ENCODE measurements at places on chromosomes 4 and X. TPM values are rescaled to one million over a fixed set of nuclear protein-coding genes. Genes with fewer than 3 reads are reported as not detected.

GRCh38 chr4:94668724-94669123 lies 89.0 kb upstream of the BMPR1B start:
- DNase-seq = no peak

DNA sequence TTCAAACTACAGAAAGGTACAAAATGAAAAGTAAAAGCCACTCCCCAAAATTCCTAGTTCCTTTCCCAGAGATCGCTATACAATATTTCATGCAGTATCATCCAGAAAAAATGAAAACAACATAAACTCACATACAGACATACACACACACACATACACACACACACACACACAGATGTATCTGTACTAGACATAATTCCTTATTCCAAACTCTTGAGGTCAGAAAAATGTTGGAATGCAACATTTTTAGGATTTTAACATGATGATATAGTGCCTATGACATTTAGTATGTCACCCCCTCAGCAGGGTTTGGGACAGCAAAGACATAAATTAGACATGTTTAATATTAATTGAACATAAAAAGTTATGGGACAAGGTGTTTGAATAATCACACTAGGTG lies 73.4 kb upstream of the LHFPL1 start:
- no peak for DNase-seq

- peak; percentile 61 for DNase-seq
These were observed 151.5 kb downstream of the PDLIM5 start for GRCh38 chr4:94603170-94603747.

DNA sequence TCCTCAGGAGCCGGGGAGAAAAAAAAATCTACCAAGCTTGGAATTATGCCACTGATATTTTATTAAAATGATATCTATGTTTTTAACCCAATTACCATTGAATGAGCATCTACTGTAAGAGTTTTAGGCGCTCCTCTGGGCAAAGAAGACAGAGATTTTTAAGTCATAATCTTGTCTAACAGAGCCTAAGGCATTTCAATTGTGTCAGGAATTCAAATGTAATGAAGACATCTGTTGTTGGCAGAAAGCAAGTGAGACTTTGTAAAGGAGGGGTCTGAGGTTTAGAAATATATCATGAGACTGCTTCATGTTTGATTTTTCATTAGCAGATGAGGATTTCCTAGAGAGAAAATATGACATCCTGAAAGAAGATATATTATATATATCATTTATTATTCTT lies 1158.1 kb downstream of the FSTL5 start:
- DNase-seq = no peak

GRCh38 chrX:124594017-124594651 lies 247.8 kb downstream of the SH2D1A start:
- no peak for DNase-seq

CSN3 gene
- total RNA-seq = not detected

DNA sequence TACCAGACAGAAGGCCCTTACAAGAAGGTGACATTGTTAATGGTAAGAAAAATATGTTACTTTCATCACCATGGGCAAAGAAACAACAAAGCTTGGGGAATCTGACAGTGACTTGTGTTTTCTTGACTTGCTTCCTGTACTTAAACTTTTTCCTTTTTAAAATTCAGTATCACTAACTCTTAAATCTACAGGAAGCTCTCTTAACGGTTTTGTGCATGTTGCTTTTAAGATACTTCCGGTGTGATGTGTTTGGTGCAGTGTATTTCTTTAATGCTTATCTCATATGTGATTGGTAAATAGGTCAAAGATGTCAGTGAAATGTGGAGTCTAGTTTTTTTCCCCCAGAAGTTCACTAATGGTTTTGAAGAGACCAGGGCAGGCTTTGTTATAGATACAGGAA lies 45.2 kb downstream of the ADH5 start:
- no peak for DNase-seq

DNA sequence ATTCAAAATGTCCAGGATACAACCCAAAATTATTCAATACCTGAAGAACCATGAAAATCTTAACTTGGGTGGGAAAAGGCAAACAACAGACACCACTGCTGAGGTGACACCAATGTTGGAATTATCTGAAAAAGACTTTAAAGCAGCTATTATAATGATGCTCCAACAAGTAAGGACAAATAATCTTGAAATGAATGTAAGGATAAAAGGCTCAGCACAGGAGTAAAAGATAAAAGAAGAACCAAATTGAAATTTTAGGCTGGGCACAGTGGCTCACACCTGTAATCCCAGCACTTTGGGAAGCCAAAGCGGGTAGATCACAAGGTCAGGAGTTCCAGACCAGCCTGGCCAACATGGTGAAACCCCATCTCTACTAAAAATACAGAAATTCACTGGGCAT lies 4.0 kb upstream of the SLC9A7 start:
- no peak for DNase-seq

DNA sequence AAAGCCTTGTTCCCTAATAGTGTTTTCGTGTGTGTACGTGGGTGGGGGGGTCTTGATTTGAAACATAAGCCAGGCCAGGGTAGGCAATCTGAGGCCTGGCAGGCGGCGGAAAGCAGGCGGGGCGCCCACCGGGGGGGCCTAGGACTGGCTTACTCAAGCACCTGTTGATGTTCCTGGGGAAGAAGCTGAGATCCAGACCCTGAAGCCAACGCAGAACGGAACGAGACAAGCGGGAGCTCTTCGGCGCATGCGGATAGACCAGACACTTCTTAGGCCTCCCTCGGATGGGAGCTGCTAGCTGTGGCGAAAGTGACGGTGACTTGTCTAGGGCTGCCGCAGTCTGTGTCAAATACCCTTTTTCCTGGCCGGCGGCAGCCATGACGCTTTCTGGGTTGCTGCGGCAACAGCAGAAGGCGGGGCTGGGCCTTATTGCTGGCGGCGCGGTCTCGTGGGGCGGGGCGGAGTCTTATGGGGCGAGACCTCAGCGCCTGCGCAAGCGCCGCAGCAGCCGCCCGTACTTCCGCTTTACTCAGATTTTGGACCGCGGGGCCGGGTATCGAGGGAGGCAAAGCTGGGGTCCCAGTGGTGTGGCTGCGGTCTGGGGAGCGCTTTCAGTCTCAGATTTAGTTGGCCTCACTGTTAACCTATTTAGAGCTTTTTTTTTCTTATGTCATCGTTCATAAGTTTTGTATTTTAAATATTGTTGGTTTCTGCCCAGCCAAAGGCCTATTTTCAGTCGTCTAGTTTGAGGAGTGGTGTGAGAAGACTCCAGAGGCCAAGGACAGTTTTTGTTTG lies at the start of gene SPATA4:
Gene SPATA4 (minus strand): TSS at position 402 of the 795 bp plus-strand sequence. CDS start 23 bp downstream, at position 379.
- DNase-seq = peak; percentile 86

DNA sequence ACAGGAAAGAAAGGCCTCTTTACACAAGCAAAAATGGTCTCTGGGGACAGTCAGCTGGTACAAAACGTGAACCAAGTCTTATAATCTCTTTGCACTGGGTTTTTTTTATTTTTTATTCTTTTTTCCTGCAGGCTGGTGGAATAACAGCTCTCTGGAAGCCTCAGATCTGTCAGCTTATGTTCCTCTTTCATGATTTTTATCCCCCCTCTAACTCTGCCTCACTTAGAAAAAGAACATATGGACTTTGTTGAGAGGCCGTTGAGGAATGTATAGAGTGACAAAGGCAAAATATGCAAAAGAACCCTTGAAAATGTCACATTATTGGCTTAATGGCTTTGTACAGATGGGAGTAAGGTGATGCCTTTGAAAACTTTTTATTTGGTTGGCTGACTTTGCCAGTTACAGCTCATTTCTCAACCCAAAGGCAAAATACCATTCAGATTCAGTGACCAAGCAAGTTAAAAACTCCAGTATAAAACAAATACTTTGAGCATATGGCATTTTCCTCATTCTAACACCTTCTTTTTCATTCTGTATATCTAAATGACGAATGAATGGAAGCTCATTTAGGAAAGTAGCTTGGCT lies 111.1 kb downstream of the RNF150 start:
- peak; percentile 7 for DNase-seq

VCX3A gene
- total RNA-seq = not detected

GASK1B gene
- total RNA-seq = 7.0 TPM

DNA sequence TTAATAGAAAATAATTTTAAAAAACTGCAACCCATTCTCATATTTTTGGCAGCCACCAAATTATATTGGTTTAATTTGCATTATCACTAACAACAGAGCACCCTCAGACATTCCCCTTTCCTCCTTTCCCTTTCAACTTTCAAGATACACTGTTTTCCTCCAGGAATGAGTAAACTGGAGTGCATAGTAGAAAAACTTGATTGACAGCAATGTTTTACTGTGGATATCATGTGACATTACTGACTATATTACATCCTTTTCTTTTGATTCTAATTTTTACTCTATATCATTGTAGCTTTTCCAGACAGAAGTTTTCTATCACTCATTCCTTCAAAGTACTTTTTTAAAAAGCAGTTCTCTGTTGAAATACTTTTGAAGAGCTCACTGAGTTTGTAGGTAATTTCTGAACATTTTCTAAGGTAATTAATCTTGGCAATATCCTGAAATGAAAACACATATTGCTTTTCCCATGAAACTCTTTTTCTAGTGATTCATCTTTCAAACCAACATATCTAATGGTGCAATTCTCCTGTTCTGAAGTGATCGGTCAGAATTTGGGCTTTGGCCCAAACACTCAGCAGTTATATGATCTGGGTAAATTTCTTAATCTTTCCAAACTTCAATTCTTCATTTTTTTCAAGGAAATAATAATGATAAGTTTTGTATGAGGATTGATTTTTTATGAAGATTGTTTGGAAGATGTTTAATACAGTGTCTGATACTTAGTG lies 920.4 kb upstream of the EPHA5 start:
- DNase-seq = no peak

DNA sequence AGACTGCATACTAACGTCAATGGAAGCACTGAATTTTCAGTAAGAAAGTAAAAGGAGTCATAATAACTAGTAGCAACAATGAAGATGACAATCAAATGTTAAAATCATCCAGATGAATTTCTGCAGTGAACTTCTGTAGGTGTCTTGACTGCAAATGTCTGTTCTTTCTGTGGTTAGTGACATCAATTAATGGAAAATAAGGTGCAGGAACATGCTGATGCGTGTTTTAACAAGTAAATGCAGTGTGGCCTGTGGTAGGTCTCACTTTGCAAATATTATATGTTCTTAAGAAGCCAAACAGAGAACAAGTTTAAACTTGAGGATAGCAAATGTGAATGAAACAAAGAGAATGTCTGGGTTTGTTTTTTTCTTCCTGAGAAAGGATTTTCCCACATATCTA lies 2.6 kb upstream of the DTHD1 start:
- DNase-seq = no peak

- no peak for DNase-seq
These were observed 21.9 kb downstream of the ERCC6L start for GRCh38 chrX:72216973-72217372.

- no peak for DNase-seq
These were observed 650.8 kb upstream of the DIPK2B start for GRCh38 chrX:45851434-45851991.

DNA sequence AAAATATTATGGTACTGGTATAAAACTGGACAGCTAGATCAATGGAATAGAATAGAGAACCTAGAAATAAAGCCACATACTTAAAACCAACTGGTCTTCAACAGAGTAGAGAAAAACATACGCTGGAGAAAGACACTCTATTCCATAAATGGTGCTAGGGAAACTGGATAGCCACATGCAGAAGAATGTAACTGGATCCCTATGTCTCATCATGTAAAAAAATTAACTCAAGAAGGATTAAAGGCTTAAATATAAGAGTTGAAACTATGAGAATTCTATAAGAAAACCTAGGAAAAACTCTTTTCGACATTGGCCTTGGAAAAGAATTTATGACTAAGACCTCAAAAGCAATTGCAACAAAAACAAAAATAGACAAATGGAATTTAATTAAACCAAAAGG lies 114.6 kb downstream of the PCDH18 start:
- peak; percentile 3 for DNase-seq

- peak; percentile 65 for DNase-seq
These were observed 19.4 kb upstream of the YTHDC1 start for GRCh38 chr4:68369142-68369805.

MED14 gene
- 35.4 TPM for total RNA-seq

TCEAL5 gene
- not detected for total RNA-seq

PRSS12 gene
- 51.1 TPM for total RNA-seq

- no peak for DNase-seq
These were observed 6.6 kb downstream of the MSL3 start for GRCh38 chrX:11764602-11765067.

TRPC3 gene
- total RNA-seq = not detected

NSUN7 gene
- not detected for total RNA-seq

DNA sequence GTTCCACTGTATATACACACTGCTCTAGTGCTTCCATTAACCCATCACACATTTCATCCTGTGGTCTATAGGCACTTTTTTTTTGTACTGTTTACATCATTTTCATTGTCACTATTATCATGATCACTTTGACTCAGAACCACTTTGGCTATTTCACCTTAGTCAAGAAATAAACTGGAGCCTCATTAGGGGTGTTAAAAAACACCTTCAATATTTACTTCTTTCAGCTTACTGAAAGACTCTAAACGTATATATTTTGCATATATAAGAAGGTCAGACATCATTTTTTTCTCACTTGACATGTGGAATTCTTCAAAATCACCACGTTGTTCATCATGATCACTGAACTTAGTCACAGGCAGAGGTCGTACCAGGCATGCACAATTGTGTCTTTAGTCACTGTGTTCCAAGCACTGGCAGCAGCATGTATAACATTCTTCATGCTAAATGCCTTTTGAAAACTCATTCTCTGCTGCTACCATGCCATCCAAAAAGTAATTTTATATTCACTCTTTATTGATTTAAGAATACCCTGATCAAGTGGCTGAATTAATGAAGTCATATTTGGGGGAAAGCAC lies 229.2 kb upstream of the ARSJ start:
- DNase-seq = peak; percentile 58

DNA sequence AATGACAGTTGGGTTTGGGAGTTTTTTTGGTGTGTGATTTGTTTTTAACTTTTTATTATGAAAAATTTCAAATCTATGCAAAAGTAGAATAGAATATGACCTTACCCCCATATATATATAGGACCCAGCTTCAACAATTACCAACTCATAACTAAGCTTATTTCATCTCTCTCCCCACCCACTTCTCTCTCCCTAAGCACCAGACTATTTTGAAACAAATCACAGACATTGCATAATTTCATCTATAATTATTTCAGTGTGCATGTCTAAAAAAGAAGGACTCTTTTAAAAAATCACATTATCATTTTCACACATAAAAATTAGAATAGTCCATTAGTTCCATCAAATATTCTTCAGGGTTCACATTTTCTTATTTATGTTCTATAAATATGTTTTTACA lies 28.3 kb upstream of the NKX6-1 start:
- DNase-seq = no peak

- no peak for DNase-seq
These were observed 46.6 kb downstream of the RASGEF1B start for GRCh38 chr4:81424816-81425755.

GRCh38 chrX:30313322-30313721 lies 4.1 kb upstream of the NR0B1 start:
- DNase-seq = no peak

MYOZ2 gene
- total RNA-seq = 0.71 TPM

DNA sequence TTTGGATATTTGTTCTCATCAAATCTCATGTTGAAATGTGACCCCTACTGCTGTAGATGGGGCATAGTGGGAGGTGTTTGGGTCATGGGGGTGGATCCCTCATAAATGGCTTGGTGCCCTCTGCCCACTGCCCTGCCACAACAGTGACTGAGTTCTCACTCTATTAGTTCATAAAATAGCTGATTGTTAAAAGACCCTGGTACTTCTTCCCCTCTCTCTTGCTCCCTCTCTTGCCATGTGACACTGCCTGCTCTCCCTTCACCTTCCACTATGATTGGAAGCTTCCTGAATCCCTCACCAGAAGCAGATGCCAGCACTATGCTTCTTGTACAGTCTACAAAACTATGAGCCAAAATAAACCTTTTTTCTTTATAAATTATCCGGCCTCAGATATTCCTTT lies 182.2 kb downstream of the CAMK2D start:
- no peak for DNase-seq
